G401 (cell line): ENCODE measurements at places on chromosomes 3 and 15.
A peak's percentile ranks its signal among the peaks of the same experiment; 100 is the strongest.

DNA sequence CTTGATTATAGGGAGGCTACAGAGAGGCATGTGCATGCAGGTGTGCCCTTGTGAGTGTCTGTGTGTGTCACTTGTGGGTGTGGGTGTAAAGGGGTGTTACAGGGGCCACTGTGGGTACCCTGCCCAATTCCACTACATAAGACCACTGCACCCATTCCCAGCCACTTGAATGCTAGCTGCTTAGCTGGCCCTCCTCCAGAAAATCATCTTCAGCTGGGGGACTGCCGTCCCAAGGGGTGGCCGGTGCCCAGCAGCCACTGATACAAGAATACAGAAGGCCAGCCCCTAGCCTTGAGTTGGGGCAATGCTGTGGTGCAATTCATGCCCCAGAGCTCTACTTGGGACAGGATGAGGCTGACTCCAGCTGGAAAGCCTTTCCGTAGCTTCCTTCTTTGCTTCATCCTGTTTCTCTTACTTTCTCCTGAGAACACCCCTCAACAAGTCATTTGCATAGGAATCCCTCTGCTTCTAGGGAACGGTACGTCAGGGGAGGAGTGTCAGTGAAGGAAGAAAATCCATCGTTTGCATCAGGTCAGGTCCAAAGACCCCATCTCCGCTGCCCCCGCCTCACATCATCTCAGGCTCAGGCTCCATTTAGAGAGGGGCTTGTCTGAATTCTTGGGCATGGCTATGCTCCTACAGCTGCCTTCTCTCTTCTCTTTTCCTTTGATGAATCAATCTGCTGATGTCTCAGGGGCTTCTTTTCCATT is 72.0 kb downstream of the SCN5A start:
- DNase-seq, result no peak

DNA sequence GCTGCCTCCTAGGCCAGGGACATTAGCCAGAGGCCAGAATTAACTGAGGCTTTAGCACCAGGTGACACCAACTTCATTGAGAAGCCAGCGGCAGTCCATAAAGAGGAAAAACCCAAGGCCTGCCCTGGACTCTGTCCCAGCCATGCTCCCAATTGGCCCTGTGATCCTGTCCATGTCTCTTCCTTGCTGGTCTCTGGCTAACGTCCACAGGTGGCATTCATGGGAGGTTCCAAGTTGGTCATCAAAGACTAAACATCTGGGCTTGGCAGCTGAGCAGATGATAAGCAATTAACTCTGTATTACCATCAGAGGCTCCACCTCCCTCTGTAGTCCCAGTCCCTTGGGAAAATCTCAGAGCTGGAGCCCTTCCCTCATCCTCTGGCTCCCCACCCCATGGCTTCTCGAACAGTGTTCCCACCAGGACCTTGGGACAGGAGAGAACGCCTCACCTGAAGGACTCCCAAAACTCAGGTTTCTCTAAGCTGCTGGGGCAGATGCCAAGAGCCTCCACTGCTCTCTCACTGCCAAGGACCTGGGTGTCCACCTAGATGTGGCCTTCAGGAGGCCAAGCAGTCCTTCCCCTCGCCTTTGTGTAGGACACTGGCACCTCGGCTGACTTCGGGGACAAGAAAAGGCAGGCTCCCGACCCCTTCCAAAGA is 40.4 kb downstream of the GOLGA6A start:
- no peak for DNase-seq

- no peak for DNase-seq
Observed at GRCh38 chr3:81776643-81777042, 15.2 kb upstream of the GBE1 start.

DNA sequence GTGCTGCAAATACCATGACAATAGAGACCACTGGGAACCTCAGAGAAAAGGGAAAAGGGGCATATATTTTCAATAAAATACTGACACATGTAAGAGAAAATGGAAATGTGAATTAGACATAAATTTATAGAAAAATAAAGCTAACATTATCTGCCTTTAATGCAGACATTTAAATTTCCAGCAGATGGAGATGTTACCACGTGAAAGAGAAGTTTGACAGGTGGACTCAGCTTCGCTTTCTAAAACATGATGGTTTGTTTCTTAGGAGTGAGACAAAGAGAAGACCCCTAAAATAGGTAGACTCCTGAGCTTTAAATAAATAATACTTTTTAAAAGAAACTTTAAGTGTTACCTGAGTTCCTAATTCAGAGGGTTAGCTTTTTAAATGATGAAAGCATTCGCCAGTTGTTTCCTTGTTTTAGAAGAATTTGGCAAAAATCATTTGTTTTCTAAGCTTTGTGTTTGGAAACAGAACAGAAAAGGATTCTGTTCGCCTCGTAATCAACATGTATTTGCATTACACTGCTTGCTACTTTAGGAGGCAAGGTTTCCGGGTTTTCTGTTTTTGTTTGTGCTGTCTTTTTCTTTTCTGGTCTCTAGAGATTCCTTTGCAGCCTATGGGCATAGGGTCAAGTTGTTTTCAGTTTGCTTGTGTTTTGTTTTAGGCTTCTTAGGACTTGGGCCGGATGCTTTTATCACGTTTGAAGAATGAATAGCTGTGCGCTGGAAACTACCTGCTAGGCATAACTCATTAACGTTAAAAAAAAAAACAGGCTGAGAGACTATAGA is 271.4 kb downstream of the THSD4 start:
- peak; percentile 9 for DNase-seq

DNA sequence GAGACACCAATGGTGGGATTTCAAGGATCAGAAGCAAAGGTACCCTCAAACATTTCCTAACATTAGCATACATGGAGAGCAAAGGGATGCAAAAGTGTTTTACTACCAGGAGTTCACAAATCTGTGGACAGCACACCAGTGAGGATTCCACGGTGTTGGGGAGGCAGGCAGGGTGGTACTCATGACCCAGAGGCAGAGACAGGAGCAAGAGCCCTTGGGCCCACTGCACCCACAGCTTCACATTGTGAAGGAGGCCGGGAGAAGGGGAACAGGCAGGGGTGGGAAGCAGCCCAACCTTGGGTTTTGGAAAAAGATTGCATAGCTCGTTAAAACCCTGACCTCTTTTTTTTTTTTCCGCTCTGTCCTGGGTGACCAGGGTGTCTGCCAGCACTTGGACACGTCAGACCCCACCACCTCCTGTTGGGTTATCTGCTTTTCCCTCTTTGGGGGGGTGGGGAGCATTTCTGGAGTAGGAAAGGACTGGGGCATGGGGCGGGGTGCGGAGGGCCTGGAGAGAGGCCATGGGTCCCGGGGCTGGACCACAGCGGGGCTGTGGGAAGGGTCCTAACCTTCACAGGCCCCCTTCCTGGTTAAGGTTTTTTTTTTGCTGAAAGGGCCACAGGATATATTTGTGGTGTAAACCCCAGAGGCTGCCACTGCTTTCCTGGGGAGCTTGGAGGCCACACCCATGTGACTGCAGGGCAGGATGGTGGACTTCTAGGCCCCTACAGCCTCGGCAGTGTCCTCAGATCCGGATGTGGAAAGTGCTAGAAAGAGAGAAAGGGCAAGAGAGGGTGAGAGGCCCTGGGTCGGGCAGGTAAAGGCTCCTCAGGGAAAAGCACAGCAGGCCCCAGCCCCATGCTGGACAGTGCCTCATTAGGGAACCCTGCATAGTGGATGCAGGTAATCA is 12.5 kb downstream of the SH2D7 start:
- no peak for DNase-seq

DNA sequence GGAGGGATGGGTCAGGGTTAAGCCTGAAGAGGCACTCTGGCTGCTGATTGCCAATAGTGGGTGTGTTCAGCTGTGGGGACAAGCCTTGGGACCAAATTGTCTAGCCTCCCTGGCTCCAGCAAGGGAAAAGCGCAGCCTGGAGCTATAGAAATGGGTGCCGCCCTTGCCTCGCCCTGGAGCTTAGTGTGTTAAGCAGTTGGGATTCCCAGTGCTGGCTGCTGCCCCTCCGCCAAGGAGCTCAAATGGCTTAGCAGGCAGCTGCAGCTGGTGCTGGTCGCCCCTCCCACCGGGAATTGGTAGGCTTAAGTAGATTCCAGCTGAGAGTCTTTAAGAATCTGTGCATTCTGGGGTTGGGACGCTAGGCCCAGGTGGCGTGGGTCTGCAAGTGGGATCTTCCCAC is 662.9 kb upstream of the TBL1XR1 start:
- DNase-seq, result no peak

GRCh38 chr3:171457607-171458061 is 2.6 kb downstream of the TNIK start:
- peak; percentile 27 for DNase-seq

DNA sequence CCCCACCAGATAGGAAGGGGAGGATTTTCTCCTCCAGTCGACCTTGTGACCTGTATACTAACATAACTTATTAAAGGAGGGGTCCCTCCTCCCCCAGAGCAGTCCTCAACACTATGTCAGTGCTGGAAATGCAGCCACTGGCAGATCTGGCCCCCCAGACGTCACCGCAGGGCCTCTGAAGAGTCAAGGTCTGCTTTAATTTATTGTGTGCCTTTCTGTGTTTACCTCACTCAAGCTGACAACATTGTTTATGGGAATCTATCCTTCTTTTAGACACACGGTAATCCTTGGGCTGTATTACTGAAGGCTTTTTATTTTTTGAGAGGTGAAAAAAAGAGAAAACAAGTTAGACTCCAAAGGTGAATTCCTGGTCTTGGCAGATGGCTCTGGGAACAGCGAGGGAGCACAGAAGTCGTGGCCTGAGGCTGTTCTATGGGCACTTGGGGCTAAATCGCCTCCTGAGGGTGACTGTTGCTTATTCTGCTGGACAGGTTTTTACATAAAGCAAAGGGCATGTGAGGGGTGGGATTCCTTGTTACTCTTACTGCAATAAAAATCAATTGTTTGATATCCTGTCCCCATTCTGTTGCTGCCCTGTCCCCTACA is 13.5 kb upstream of the NR2C2 start:
- DNase-seq, result no peak

DNA sequence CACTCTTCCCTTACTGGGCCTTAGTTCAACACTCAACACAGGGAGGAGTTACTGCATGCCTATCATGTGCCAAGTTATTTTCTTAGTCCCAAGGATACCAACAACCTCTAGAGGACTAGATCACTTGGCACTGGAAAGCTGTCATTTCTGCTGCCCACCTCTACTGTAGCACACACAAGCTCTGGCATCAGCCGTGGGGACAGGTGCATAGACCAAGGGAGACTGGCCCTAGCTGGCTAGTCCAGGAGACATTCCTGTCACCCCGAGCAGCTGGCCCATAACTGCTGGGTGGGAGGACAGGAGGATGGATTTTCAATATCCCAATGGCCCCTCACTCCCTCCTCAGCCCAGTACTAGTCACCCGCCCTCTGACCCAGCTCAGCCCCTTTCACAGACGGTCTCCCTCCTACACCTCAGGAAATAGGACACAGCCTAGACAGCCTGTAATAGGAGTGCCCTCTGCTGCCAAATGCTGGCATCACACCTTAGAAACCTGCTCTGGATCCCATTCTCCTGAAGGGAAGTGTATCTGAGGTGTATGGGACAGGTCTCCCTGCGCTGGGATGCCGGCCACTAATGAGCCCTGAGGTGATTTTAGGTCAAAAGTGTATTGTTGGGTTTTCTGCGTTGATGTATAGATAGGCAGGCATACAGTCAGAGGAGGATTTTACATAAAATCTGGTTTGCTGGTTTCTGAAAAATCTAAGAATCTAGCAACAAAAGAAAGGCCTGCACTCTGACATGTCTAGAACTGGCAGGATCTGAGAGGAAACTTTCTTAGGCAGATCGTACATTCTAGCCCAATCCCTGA is 3.4 kb upstream of the DZIP1L start:
- peak; percentile 85 for DNase-seq

DNA sequence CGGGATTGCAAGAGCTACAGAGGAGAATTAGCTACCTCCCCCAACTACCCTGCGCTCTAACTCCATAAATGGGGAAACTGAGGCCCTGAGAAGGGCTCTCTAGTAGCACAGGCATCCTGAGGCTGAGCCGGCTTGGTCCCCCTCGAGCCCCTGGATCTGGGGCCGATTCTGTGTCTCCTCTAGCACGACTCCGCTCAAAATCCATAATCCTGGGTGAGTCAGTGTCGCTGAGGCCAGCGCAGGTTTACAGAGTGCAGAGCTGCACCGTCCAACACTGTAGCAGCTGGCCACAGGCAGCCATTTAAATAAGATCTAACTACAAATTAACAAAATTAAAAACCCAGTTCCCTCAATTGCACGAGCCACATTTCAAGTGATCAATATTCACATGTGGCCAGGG is 10.8 kb downstream of the GATA2 start:
- DNase-seq, result no peak

- peak; percentile 91 for DNase-seq
Observed at GRCh38 chr3:177440456-177441104, 243.3 kb upstream of the TBL1XR1 start.

GRCh38 chr3:38738630-38739395 is 77.2 kb downstream of the SCN10A start:
- peak; percentile 1 for DNase-seq

GRCh38 chr15:22973987-22974386 is 6.2 kb downstream of the CYFIP1 start:
- no peak for DNase-seq

- peak; percentile 97 for DNase-seq
Observed at GRCh38 chr3:47012342-47013230, 33.1 kb downstream of the NBEAL2 start.

GRCh38 chr3:122188737-122189136 is 5.3 kb downstream of the CASR start:
- no peak for DNase-seq
